ENCODE measurements at places on chromosomes 16 and 17.

- DNase-seq, result no peak
Observed at GRCh38 chr17:50534222-50534978, 1.9 kb downstream of the EPN3 start.

DNA sequence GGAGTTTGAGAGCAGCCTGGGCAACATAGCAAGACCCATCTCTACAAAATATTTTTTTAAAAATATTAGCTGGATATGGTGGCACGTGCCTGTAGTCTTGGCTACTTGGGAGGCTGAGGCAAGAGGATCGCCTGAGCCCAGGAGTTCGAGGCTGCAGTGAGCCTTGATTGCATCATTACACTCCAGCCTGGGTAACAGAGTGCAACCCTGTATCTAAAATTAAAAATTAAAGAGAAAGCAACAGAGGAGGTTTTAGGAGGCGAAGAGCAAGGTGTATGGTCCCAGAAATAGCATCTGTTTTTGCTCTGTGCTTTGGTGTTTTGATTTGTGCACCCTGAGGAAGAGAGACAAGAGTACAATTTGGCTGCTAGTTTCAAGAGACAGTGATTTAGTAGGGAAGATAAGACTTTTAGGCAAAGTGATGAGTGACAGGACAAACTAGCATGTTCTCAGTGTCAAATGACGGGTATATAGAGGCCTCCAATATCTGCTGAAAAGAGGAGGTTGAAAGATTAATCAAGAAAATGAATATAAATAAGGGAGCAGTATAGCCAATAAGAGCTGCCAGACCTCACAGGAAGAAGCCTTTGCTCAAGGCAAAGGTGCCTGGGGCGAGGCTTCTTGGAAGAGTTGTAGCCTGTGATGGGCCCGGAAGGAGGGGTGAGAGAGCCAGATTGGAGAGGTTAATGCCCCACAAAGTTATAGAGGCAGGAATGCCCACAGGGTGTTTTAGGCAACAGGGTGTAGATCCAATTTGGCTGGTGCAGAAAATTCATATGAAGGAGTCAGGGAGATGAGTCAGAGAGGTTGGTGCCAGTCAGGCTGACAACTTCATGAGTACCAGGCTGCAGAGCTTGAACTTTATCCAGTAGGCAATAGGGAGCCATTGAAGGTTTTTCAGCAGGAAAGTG lies 11.4 kb downstream of the HLF start:
- DNase-seq, result no peak

DNA sequence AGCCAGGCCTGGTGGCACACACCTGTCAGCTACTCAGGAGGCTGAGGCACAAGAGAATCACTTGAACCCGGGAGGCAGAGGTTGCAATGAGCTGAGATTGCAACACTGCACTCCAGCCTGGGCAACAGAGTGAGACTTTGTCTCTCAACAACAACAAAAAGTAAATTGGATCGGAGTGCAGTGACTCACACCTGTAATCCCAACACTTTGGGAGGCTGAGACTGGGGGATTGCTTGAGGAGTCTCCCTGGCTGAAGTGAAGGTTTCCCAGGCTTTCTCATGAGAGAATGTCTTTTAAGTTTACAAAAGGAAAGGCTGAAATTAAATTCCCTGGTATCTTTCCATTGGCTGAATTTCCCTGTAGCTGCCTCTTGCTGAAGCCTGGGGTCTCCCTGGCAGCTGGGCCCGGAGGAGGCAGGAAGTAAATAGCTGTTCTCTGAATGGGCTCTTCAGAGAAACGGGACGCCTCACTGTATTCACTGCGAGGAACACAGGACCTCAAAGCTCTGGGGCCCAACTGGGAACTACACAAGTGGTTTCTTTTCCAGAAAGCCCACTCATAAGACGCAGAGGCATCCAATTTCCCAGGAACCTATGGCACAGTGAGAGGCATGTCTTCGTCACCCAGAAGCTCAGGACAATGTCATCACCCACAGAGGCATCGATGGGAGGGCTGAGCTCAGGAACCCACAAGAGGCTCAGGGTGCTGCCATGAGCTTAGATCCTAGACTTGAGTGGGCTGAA lies 77.4 kb upstream of the SMURF2 start:
- DNase-seq, result no peak

DNA sequence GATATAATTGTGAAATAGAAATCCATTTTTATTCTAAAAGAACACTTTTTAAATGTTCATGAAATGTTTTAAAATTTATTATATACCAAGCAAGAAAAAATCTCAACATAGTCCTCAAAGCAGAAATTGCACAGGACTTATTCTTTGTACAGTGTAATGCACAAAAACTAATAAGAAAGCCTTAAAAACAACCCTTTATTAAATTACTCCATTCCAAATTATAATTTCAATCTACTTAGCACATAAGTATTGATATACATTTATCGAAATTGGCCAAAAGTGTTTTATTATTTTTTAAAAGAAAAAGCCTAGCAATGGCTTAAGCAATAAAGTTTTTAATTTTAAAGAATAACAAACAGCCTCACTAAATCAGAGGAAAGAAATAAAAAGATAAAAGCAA lies 19.1 kb downstream of the NLRC5 start:
- DNase-seq, result no peak

DNA sequence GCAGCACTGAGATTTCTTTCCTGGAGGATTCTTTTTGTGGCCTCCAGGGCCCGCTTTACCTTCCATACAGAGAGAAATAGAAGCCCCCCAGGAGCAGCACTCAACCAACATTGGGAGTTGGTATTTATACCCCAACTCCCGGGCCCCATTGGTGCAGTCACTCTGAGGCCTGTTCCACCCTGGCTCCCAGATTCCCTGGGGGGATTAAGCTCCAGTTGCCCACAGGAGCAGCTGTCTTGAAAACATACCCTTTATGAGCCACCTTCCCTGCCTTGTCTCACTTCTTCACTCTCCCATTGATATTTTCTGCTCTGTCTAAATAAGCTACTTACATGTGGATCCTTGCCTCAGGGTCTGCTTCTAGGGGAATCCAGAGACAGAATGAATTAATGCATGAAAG lies 167.8 kb downstream of the KATNIP start:
- no peak for DNase-seq

GRCh38 chr17:45441526-45442310 lies 9.0 kb upstream of the ARHGAP27 start:
- no peak for DNase-seq

DNA sequence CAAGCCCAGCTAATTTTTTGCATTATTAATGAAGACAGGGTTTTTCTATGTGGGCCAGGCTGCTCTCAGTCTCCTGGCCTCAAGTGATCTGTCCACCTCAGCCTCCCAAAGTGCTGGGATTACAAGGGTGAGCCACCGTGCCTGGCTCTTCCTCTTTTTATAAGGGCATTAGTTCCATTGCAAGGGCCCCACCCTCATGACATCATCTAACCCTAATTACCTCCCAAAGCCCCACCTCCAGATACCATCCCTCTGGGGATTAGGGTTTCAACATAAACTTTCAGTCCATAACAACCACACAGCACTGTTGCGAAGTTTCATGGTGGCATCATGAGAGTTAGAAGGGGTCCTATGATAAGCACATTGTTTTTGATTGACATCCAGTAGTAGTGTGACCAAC lies 277.7 kb downstream of the GRIN2A start:
- DNase-seq, result no peak

Measured in stimulated activated CD4-positive, alpha-beta T cell treated with anti-CD3 and anti-CD28 coated beads, TNF-alpha, amount 100 ng/mL, for 24 hours (primary cell).